Panc1 (cell line): ENCODE measurements at places on chromosomes 4 and X. TPM values are rescaled to one million over a fixed set of nuclear protein-coding genes. Genes with fewer than 3 reads are reported as not detected.

Gene ANXA10
- not detected for total RNA-seq

Gene CHIC2
- 10.3 TPM for total RNA-seq

Gene FAM47A
- not detected for total RNA-seq

- no peak for DNase-seq
Observed at GRCh38 chr4:112717856-112718255, 80.9 kb downstream of the LARP7 start.

DNA sequence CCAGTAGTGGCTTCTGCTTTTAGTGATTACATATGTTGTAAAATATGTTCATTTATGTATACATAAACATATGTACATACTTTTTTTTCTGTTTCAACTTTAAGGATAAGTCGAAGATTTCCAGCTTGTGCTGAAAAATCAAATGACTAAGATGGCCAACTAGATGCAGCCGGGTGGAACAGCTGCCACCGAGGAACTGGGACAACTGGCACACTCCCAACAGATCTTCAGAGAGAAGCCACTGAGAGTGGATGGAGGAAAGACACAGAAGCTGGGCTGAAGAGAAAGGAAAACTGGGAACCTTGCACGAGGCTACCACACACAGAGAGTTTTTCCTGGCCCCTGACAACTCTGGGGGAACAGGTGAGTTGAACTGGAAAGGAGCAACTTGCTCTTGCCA lies 207.5 kb downstream of the FAM47B start:
- no peak for DNase-seq

Gene UGT2B10
- not detected for total RNA-seq

- no peak for DNase-seq
Observed at GRCh38 chrX:109399831-109400230, 82.1 kb downstream of the GUCY2F start.

DNA sequence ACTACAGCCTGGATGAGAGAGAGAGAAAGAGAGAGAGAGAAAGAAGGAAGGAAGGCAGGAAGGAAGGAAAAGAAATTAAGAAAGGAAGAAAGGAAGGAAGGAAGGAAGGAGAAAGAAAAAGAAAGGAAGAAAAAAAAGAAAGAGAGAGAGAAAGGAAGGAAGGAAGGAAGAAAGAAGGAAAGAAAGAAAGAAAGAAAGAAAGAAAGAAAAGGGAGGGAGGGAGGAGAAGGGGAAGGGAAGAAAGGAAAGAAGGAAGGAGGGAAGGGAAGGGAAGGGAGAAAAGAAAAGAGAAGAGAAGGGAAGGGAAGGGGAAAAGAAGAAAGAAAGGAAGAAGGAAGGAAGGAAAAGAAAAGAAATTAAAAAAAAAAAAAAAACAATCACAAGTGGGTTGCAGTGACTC lies 146.3 kb downstream of the OPHN1 start:
- no peak for DNase-seq

Gene PNCK
- total RNA-seq, result 2.3 TPM

DNA sequence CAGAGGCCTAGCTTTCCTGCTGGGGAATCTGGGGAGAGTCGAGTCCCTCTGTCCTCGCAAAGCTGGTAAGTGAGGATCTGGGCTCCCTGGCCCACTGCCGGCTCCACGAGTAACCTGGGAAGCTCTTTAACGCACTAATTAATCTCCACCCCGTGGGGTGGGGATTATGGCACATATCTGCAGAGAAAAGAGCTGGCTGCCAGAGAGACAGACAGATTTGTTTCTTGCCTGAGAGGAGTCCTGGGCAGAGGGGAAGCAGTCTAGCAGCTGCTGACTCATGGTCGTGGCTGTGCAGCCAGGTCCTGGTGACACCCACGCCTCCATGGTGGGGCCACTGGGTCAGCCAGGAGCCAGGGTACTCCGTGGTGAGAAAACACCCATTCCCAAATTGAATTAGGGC lies 14.0 kb downstream of the SORCS2 start:
- DNase-seq, result no peak

Gene SOX3
- total RNA-seq, result not detected

Gene STARD8
- total RNA-seq, result 4.6 TPM

- DNase-seq, result no peak
Observed at GRCh38 chrX:133608406-133608805, 193.1 kb upstream of the GPC4 start.

GRCh38 chr4:53584658-53585057 lies 6.6 kb downstream of the LNX1 start:
- no peak for DNase-seq

- no peak for DNase-seq
Observed at GRCh38 chr4:179582164-179582905, 2140.1 kb upstream of the AGA start.

Gene DAPP1
- total RNA-seq, result not detected

DNA sequence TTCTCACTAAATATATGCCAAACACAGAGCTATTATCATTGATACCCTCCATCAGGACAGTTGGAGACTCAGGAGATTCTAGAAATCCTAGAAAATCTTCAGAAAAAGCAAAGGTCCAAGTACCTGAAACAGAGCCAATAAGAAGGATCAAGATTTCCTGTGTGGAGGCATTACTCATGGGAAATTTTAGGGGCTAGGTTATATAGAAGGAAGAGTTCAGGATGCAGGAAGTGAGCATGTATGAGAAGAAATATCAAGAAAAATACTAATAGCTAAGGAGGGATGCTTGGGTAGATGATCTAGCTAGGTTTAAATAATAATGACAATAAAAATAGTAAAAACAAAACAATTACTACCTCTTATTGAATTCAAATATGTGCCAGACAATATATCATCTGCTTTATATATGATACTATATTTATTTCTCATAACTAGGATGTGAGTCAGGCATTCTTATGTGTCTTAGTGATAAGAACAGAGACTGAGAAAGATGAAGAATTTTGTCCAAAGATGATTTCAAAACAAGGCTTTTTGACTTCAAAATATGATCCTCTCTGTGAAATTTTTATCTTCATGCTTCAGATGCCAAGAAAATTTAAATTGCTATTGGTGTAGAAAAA lies 66.4 kb upstream of the HHIP start:
- no peak for DNase-seq

DNA sequence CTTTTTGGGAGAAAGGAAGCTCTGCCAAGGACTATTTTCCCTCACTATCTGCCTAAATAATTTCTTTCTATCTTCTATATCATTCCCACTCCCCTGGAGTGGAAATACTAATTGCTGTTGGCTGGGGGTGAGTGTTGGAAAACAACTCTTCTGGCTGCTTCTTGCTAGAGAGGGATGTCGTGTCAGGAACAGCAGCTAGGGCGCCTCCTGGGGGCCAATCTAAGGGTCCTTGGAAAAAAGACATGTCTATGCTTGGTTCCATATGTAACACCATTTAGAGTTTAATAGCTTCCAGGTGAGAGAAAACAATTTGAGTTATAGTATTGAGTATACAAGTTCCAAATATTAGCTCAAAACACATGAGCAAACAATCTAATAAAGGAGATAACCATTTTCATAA lies 111.3 kb downstream of the MAGEE1 start:
- DNase-seq, result no peak

Gene LINC00632
- total RNA-seq, result 0.13 TPM

Gene INPP4B
- total RNA-seq, result 4.5 TPM

Gene DMRTC1
- total RNA-seq, result 0.31 TPM

GRCh38 chr4:154084864-154085263 lies 296.0 kb upstream of the SFRP2 start:
- no peak for DNase-seq

Gene MAOA
- 0.23 TPM for total RNA-seq

GRCh38 chr4:112213091-112213490 lies 18.5 kb upstream of the AP1AR start:
- DNase-seq, result no peak

- no peak for DNase-seq
Observed at GRCh38 chr4:156594624-156595023, 377.0 kb downstream of the PDGFC start.

- no peak for DNase-seq
Observed at GRCh38 chr4:929096-929765, 2.9 kb downstream of the GAK start.

Gene RBMXL3
- total RNA-seq, result not detected

- DNase-seq, result no peak
Observed at GRCh38 chr4:90234916-90235547, 107.8 kb downstream of the CCSER1 start.

DNA sequence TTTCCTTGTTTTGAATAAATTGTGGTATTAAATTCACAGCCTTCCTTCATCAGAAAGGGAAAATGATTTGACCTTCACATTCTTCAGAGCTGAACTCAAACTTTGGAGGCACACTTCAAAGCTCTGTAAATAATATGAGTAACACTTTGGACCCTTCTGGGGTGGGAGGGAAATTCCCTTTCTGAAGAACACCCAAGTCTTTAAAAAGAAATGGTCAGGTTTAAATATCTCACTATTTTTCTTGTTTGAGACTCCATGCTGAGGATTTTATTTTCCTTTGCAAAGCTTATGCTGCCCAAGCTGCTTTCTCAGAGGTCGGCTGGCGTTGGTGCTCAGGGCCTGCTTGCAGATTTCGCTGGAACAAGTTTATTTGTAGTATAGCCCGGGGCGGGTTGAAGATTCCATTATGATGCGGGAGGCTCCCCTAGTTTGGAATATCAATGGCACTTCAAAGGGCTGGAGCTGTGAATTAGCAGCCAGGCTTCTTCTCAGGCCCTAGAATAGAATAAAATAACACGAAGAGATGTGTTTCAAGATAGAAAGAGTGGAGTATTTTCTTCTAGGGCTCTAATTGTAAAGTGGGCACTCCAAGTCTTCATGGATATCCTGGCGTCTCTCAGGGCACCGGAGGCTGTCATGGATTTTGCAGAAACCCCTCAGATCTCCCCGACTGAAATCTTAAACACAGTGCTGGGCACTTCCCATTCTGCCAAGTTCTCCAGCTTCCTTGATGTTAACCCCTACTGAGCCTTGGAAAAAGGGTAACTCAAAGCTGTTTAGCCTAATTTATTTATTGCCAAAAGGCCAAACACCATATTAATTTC lies 315.6 kb downstream of the GPAT3 start:
- DNase-seq, result no peak

Gene SNCA
- total RNA-seq, result 6.0 TPM

DNA sequence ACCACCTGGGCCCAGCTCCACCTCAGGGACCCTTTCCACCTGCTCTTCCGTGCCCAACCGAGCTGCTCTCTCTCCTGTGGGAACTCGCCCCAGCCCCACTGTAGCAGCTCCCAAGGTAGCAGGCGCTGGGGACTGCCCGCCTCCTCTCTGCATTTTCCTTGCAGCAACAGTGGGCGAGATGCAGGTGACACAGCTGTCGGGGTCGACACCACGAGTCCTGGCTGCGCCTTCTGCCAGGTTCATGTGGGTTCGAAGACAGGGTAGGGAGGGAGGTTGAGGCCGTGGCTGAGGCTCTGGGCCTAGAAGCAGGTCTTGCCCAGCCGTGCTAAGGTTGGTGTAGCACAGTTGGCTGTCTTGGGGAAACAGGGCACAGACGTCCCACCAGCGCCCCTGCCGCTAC lies 245.2 kb upstream of the FSTL5 start:
- DNase-seq, result no peak

DNA sequence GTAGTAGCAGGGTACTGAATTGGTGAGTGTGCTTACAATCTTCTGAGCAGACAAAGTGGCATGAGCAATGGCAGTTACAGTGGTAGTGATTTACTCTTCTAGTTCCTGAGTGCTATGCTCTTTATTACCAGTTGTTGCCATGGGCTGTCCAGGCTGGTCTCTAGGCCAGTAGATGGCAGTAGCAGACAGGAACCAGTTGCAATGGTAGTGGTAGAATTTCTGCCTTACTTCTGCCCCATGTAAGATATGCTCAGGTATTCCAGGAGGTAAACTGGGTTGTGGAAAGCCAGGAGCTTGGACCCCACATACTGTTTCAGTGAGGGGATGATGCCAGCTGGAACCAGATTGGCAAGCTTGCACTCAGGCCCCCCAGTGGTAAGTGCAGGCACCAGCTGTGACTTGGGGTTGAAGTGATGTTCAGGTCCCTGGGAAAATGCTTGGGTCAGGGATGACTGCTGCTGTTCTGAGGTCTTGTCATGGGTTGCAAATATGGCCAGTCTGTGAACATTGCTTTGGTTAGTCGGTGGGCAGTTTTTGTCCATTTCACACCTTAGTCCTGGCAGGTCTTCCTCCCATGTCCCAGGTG lies 63.0 kb upstream of the ZXDB start:
- peak; percentile 2 for DNase-seq

DNA sequence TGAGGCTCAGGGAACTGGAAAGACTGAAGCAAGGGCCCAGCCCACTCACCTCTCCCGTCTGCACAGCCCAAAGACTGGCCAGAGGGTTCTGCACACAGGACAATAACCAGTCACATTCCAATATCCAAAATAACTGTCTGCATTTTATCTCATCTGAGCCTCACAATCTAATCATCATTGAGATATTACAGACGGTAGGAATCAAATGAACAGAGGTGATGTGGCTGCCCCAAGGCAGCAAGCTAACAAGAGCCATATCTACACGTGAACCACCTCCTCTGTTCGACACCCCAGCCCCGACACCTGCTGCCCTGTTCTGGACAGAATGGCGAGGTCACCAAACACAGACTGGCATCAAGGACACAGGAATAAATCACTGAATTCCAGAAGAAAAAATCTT lies 60.5 kb downstream of the AFAP1 start:
- DNase-seq, result no peak
